ENCODE measurements at places on chromosomes 1 and 21.

- no peak for DNase-seq
Observed at GRCh38 chr1:61724506-61724812, 482 bp downstream of the TM2D1 start.

GRCh38 chr21:15250384-15250783 lies 185.6 kb upstream of the NRIP1 start:
- no peak for DNase-seq

DNA sequence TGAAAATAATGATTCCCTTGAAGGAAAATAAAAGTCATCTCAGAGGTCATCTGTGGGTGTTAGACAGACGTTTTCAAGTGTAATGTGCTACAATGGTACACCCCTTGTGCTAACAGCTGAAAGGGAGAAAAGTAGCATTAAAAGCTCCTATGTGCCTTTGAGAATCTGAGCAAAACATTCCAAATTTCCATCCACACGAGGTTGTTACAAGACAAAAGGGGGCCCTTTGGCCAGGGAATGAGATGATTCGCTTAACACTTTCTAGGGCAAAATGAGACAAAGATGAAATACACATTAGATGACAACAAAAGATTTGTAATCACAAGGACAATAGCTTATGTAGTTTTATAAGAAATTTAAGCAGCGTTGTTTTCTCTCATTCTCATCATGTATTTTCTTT lies 303.6 kb downstream of the LMX1A start:
- no peak for DNase-seq

DNA sequence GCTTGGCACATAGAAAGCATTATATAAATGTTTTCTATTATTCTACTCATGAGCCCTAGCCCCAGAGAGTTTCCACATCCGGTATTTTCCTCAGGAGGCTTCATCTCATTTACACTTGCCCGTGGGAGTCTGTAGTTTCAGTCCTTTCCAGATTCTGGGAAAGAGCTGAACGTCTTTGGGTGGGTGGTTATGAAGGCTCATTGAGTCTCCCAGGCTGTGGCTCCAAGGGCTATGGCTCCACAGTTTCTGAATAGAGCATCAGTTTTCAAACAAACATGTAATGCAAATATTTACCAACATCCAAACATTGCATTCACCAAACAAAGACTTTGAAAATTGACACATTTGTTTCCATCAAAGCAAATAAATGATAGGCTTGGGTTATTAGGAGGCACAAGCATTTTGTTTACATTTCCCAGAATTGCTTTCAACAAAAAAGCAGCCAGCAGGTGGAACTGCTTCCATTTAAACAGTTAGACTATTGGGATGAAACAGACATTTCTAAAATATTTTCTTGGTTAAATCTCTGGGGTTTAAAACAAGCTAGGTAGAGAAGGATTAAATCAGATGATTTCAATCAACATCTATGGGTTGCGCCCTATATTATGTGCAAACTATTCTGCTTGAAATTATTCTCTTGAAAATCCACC lies 1.3 kb upstream of the LEMD1 start:
- no peak for DNase-seq

GRCh38 chr1:2072109-2072806 lies 22.0 kb downstream of the PRKCZ start:
- no peak for DNase-seq

DNA sequence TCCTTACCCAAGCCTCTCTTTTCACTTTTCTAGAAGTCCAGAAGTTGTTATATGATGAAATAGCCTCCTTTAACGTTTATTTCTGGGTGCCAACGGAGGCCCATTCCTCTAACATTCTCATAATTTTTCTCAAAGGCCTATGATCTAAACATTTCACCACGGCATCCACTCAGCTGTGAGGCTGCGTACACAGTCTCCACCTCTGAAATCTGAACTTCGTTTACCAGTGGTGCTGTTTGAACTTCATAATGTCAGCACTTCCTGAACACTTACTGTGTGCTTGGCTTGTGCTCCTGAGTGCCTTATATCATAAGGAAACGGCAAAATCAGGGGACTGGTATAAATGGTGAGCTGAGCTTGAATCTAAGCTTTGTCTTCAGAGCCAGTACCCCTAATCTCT lies 12.0 kb upstream of the RBP7 start:
- no peak for DNase-seq

DNA sequence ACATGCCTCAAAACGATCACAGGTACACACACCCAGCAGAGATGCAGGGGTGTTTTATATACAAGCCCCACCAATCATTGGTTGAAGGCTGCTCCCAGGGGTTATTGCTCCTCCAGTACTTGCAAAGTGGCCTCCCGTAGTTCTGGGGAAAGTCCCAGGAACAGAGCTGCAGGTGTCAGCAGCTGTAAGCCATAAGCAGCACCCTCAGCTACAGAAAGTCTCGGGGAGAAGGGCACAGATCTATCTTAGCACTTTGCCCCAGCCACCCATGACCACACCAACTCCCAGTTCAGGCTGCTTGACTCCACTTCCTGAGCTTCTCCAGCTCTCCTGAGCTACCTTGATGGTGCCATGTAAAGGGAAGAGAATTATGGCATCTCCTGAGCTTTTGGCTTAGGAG lies 222.7 kb upstream of the GJB5 start:
- no peak for DNase-seq

- no peak for DNase-seq
Observed at GRCh38 chr21:38505654-38506523, 7.6 kb upstream of the ERG start.

Data from activated CD4-positive, alpha-beta T cell treated with anti-CD3 and anti-CD28 coated beads, Interleukin-2, amount 50 U/mL, for 1 hour (primary cell).